NCI-H1105 treated with DMSO at 0.1 percent for 48 hours (cell line): ENCODE measurements at places on chromosomes 5 and 9.
A peak's percentile ranks its signal among the peaks of the same experiment; 100 is the strongest.

GRCh38 chr9:68844631-68845612 is 139.9 kb downstream of the PIP5K1B start:
- peak; percentile 35 for DNase-seq

DNA sequence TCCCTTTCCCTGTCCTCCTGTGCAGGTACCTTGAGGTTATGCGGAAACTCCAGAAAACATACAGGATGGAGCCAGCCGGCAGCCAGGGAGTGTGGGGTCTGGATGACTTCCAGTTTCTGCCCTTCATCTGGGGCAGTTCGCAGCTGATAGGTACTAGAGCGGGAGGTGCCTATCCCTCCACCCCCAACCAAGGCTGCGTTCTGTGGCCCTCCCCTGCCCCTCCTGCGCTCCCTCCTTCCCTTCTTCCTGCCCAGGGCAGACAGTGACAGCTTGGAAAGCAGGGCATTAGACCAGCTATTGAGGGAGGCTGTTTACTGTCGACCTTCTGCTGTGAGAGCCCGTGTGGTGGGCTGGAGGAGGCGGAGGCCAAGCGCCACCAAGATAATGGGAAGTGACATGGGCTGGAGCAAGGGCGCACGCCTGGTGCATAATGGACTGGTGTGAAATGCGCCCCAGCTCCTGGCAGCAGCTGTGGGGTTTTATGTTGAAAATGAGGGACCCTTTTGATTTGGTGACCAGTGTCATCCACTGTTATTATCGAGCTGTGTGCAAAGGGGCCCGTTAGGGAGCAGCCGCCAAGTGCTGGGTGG is 25.3 kb downstream of the PTPA start:
- no peak for DNase-seq

- DNase-seq: peak; percentile 42
Observed at GRCh38 chr5:87127956-87128687, 139.6 kb upstream of the RASA1 start.

- no peak for DNase-seq
Observed at GRCh38 chr9:37174247-37174646, 53.9 kb downstream of the ZCCHC7 start.

DNA sequence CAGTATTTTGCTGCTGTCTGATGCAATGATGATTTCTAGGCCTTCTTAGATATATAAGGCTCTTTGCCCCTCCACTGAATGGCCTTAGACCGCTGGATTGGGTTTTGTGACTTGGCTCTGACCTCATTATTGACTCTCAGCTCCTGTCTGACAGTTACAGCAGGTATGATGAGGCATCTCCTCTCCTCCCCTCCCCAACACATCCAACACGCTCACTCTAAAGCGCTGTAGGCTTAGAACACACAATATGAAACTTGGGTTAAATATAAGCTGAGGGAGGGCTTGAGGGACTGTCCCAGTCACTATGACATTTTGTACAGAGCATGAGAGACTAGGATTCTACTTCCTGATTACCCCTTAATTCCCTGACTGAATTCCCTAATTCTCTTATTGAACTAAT is 18.8 kb upstream of the CER1 start:
- DNase-seq: no peak

GRCh38 chr5:150107909-150108447 is 21.6 kb upstream of the CSF1R start:
- no peak for DNase-seq

DNA sequence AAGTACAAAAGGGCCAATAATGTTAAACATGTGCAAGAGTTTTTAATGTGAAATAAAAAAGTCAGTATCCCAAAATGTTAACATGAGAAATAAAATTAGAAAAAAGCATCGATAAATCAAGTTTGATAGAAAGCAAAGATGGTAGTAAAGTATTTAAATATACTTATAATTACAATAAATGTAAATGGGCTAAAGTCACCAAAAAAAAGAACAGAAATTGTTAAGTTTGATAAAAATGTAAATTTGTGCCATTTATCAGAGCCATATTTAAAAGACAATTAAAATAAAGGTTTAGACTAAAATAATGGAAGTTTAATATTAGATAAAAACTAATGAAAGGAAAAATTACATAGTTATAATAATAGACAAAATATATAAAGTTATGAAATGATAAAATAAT is 500.5 kb downstream of the TMEM232 start:
- DNase-seq: no peak

- DNase-seq: no peak
Observed at GRCh38 chr9:89598363-89598713, 6.5 kb upstream of the GADD45G start.
